A172 (cell line): ENCODE measurements at places on chromosomes 5 and 9. TPM values are rescaled to one million over a fixed set of nuclear protein-coding genes. Genes with fewer than 3 reads are reported as not detected.

NOL6 gene
- 27.0 and 28.1 TPM in 2 replicates for total RNA-seq

ST8SIA4 gene
- 0.07 TPM in 2 replicates for total RNA-seq

CBY3 gene
- not detected in 2 replicates for total RNA-seq

THBS4 gene
- 0.05 and 1.2 TPM in 2 replicates for total RNA-seq

ADRB2 gene
- total RNA-seq, result 0.17 and 0.45 TPM in 2 replicates

SOX30 gene
- not detected in 2 replicates for total RNA-seq

EPB41L4B gene
- 0.93 and 1.7 TPM in 2 replicates for total RNA-seq

CARTPT gene
- total RNA-seq, result not detected in 2 replicates
